NCI-H2029 (cell line): ENCODE measurements at places on chromosomes 4 and X.
A peak's percentile ranks its signal among the peaks of the same experiment; 100 is the strongest.

DNA sequence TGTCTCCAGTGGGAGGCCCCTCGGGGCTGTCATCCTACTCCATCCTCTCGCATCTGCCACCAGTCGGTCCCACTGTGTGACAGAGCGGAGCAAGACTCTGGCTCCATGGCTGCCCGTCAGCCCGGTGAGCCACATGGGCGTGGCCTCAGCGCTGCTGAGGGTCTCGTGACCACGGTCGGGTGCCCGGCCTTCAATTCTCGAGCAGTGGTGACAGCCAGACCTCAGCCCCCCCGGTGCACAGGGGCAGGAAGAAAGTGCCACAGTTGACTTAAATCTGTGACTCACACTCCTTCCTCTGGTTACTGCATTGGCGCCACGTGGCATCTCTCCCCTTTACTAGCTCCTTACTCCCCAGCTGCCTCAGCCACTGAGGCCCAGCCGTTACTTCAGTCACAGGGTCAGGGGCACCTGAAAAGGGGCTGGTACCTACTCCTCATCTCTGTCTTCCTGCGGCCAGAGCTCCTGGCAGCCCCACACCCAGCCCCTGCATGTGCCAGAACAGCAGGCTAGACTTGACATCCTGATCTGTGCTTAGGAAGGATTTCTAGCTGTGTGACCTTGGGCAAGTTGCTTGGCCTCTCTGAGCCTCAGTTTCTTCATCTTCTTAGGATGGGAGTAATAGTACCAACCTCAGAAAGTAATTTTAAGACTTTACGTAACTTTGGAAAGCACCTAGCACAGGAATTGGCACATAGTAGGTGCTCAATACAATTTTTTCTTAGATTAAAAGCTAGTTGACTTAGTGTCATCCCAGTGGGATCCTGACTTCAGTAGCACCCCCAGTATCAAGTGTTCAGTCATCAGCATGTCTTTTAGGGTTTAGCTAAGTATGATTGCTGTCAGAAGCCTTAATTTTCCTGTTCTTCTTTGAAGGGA is 66.1 kb downstream of the TNIP2 start:
- DNase-seq = no peak

- no peak for DNase-seq
These were observed 126.8 kb upstream of the ENPP6 start for GRCh38 chr4:184344435-184344834.

GRCh38 chr4:31045724-31046318 is 325.7 kb downstream of the PCDH7 start:
- DNase-seq = peak; percentile 43

DNA sequence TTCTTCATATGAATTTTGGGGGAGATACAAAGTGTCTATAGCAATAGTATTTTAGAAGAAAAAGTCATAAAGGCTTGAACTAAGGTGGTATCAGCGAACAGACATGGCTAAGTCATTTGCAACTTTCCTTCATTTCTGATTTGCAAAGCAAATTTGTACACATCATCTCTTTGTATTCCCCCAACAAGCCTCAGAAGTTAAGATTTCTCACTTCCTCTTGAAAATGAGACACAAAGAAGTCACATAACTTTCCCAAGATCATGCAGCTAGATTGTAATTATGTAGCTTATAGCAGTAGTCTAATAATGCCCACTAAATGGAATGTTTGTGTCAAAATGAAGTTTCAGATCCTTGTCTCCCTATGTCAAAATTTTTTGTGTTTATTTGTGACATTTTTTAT is 709.8 kb upstream of the HS3ST1 start:
- DNase-seq = no peak

DNA sequence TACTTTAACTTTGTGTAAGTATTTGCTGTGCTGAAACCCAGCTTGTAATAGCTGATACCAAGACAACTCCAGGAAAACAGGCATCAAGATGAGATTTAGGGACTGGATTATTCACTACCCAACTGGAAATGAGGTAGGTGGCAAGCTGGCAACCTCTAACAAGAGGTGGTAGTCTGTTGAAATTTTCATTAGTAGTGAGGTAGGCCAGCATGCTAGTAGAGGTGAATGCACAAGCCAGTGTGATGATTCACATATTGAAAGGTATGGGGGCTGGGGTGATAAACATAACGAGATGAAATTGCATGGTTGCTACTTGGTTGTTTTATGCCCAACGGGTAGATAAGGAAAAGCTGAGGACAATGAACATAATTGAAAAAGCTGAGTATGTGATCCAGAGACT is 8.5 kb upstream of the TMPRSS11D start:
- DNase-seq = no peak

DNA sequence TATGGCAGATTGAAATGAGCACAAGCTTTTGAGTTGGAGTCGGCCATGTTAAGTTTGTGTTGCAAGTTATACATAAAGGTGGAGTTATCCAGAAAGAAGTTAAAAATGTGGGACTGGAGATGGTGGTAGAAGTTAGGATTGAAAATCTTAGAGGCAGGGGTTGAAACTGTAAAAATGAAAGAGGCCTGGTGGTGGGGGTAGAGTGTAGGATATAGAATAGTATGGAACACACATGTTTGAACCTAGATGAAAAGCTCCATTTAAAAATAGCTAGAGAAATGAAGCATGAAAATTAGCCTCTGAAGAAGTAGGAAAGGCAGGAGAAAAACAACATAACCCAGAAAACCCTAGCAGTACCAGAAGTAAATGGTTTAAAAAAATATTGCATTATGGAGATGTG is 131.8 kb upstream of the ENPEP start:
- no peak for DNase-seq

DNA sequence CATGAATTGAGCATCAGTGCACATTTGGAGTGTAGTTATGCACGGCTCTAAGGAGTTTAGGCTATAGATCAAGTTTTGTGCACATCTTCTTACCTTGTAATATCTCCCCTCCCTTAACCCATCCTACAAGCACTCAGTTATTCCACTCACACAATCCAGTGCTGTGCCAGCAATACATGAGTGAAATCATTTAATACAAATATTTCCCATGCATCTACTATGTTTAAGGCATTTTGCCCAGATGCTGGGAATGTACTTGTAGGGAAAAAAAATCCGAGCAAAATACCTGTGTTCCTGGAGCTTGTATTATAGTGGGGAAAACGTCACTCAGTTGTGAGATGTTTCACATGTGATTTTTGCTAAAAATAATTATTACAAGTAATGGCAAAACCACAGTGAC is 191.6 kb upstream of the LDB2 start:
- no peak for DNase-seq

- DNase-seq = no peak
These were observed 175.8 kb upstream of the NPY2R start for GRCh38 chr4:155032521-155033229.

- no peak for DNase-seq
These were observed 20.7 kb upstream of the CLGN start for GRCh38 chr4:140448162-140448561.

- DNase-seq = no peak
These were observed 33.2 kb downstream of the PPEF2 start for GRCh38 chr4:75869100-75869499.

DNA sequence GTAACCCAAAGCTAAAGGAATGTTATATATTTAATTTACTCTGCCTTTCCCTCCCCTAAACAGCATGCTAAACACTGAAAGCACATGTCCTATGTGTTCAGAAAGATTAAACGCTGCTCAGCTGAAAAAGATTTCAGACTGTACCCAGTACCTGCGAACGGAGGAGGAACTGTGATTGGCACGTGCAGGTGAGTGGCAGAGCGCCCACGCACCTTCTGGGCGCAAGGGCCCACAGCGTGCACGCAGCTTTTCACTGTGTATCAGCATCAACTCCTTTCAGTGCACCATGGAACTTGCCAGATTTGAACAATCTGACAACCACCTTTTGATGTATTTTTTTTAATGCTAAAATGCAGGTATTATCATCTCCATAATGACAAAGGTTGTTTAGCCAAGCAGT is 87.7 kb downstream of the RFC1 start:
- no peak for DNase-seq

- DNase-seq = no peak
These were observed 355.0 kb downstream of the SH3BGRL start for GRCh38 chrX:81556880-81557279.

GRCh38 chr4:13887010-13887409 is 259.5 kb upstream of the BOD1L1 start:
- no peak for DNase-seq

GRCh38 chr4:35365186-35365585 is 879.1 kb downstream of the ARAP2 start:
- no peak for DNase-seq

DNA sequence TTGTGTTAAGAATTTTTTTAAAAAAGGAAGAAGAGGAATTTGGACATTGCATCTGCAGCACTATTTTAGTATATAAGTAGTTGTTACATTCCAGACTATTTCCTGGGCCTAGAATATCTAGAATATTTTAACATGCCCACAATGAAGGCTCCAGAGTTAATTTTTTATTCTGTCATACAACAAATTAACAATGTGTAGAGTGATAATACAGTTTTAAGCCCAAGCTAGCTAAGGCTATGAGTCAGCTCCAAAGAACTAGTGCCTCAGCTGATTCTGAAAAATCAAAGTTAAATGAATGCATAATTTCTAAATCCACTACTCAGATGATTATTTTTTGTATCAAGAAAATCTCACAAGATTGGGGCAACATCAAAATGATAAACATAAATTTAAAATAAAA is 231.4 kb downstream of the PRDM5 start:
- DNase-seq = no peak

GRCh38 chrX:119539872-119540271 is 25.3 kb downstream of the STEEP1 start:
- DNase-seq = no peak

GRCh38 chrX:85903692-85904471 is 143.5 kb downstream of the CHM start:
- peak; percentile 5 for DNase-seq

DNA sequence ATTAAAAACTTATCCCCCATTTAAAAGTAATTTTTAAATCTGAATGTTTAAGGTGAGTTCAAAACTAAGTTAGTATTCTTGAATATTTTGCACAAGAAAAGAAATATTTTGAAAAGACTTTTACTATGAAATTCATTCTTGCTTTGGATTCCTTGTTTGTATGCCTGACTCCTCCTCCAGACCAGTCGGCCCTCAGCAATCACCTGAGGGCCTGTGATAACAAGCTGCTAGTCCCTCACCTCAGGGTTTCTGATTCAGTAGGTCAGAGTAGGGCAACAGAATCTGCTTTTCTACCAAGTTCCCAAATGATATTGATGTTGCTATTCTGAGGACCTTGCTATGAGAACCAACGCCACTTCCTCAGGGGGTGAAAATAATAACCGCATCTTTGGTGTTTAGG is 154.7 kb downstream of the CDS1 start:
- DNase-seq = no peak

- no peak for DNase-seq
These were observed 55.3 kb downstream of the FIP1L1 start for GRCh38 chr4:53432528-53433424.

GRCh38 chr4:41709844-41710481 is 38.6 kb downstream of the PHOX2B start:
- no peak for DNase-seq

GRCh38 chr4:102780476-102781144 is 19.8 kb upstream of the MANBA start:
- no peak for DNase-seq

DNA sequence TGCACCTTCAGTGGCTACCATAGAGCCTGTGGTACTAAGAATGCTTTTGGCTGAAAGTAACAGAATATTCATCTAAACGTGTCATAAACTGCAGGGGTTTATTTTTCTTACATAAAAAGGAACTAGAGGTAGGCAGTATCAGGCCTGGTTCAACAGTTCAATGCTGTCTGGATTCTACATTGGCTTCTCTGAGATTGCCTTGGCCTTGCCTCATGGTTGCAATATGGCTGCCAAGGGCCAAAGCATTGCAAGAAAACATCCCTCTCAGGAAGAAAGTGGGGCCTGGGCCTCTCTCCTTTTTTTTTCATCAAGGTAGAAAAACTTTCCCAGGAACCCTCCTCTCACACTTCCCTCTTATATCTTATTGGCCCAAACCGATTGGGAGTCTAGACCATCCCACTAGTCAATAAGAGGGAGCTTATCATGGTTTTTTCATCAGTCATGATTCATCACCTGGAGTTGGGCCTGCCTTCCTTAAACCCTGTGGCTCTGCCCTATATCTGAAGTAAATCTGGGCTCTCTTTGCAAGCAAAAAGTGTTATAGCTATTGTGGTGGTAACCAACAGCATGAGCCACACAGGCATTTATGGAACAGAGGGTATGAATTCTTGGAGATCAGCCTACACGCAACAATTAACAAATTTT is 1.8 kb upstream of the DOCK11 start:
- no peak for DNase-seq

DNA sequence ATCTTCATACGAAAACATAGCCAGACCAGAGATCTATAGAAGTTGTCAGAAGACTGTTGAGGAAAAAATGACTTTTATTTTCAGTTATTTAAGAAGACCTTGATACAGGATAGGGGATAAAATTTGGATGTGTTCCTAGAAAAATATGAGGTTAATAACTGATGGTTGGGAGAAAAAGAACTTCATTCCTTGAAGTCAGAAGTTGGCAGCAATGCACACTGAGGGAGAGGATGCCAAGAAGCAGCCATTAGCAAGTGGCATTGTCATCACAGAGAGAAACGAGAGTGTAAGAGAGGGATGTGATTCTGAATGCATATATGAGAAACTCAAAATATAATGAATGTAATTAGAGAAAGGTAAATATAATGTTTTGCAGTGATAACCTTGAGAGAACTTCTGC is 382.1 kb upstream of the EPHA5 start:
- no peak for DNase-seq

DNA sequence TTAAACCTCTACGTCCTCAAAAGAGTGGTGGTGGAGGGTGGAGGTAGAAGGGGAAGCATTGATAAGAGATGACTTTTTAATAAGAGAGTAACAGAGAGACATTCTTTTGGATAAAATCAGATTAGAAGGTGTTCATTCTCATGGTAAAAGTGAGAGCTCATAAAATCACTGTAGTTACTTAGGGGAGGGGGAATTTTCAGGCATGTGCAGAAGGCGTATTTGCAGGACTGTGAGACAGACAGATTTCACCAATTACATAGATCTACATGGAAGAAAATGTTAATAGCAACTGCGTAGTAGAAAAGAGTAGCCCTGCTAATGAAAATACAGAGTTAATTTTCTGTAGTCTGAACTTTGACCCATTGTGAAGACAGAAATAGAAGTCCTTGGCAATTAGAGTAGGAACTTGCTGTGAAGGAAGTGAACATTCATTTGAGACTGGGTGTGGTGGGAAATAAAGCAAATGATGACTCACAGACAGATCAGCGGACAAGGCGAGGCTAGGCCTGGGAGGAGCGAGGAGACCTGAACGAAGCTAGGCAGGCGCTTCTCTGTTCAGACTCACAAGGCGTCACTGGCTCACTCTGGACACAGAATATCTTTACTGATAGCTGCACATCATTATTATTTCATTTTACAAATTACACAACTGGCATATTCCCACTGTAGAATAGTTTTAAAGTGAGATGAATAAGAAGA is 57.2 kb upstream of the FAM9C start:
- DNase-seq = no peak

- DNase-seq = peak; percentile 60
These were observed 2.7 kb downstream of the ABCD1 start for GRCh38 chrX:153727123-153727931.

GRCh38 chr4:69773484-69773883 is 13.1 kb upstream of the SULT1B1 start:
- no peak for DNase-seq
